ENCODE measurements at places on chromosomes 12 and 14.

- DNase-seq, result no peak
These were observed 11.2 kb downstream of the POLE start for GRCh38 chr12:132675757-132676432.

- no peak for DNase-seq
These were observed 58.4 kb upstream of the PPP1R12A start for GRCh38 chr12:79993106-79993862.

DNA sequence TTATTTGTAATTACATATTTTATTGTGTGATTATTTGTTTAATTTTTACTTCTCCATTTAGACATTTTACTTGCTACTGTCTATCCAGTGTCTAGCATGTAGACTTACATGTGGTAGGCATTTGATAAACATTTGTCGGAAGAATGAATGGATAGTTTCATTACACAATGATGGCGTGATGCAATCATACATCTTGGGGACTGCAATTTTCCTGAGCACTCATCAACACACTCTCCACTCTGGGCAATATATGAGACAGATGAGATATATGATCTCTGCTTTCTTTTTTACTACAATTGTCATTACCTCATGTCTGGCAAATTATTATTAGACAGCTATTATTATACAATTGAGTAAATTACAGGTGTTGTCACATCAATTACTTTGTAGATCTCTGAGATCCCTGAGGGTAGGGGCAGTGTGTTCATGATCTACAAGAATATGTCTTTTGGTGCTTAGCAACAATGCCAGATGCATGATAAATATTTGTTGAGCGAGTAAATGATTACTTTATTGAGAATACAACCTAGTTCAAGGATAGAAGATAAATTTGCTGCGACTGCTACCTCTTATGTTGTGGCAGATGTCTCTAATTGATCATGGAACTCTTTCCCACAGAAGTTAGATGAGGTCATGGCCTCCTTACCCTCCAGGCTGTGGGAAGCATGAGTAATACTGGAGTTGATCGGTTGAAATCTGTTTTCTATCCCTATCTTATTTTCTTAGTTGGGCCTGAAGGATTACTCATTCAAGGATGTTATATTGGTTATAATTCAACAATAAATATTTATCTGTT, 416.0 kb downstream of the LRIG3 start:
- no peak for DNase-seq

GRCh38 chr12:15752785-15753184, 36.4 kb downstream of the EPS8 start:
- no peak for DNase-seq

DNA sequence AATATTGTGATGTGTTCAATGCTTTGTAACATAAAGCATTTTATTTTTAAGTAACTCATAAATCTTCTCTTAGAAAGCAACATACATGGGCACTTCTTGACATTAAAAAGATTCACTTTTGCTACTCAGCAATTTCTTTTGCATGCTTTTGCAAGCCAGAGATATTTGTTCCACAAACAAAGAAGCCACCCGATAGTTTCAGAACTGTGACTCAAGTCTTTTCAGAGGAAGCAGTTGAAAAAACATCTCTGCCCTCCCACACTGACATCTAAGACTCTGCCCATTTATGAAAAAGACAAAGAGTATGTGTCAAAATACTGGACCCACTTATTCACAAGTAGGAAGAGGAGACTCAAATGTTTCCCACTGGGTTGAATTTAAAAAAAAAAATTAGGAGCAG, 7.5 kb downstream of the APPL2 start:
- peak; percentile 77 for DNase-seq

- no peak for DNase-seq
These were observed 74.3 kb downstream of the IGF1 start for GRCh38 chr12:102406033-102406584.

DNA sequence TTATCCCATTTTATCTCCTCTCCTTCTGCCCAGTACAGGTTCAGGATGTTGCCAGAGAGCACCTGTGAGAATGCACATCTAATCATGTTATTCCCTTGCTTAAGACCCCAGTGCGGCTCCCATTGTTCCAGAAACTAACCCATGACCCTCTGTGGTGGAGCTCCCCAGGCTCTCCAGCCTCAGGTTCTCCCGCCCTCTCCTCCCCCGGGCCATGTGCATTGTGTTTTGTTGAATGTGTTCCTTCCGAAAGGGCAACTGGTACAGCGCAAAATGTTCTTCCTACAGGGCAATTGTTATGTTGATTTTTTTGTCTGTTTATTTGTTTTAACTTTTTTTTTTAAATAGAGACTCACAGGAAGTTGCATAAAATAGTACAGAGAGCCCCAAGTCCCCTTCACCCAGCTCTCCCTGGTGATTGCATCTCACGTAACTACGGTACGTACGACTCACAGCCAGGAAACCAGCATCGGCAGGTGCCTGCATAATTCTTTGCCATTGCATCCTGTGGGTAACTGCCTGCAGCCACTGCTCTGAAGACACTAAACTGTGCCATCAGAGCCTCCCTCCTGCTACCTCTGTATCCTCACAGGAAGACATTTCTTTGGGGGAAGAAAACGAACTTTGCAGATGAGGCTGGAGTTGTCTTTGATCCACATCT, 31.2 kb downstream of the TMEM132C start:
- DNase-seq, result no peak

Measured in suppressor macrophage treated with lipopolysaccharide for 1 hour (primary cell).